T-helper 9 cell (primary cell): ENCODE measurements at places on chromosomes 7 and 10.

- DNase-seq: no peak
Observed at GRCh38 chr7:26688388-26688787, 176.0 kb downstream of the SKAP2 start.

DNA sequence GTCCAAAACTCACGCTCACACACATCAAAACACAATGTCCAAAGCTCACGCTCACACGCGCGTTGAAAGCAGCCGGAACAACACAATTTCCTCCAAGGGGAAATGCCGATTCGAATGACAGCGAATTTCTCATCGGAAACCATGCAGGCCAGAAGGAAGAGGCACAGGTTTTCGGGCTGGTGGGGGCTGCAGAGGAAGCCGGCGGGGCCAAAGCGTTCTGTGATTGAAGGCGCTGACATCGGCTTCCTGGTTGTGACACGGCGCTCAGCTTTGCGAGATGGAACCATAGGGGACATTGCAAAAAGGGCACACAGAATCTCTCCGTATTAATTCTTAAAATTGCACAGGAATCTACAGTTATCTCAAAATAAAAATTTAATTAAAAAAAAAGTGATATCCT is 61.3 kb downstream of the FOXL3 start:
- DNase-seq: peak; percentile 49

- DNase-seq: no peak
Observed at GRCh38 chr10:124658591-124659242, 85.5 kb downstream of the FAM53B start.

- no peak for DNase-seq
Observed at GRCh38 chr10:102003541-102003940, 52.4 kb downstream of the ARMH3 start.

DNA sequence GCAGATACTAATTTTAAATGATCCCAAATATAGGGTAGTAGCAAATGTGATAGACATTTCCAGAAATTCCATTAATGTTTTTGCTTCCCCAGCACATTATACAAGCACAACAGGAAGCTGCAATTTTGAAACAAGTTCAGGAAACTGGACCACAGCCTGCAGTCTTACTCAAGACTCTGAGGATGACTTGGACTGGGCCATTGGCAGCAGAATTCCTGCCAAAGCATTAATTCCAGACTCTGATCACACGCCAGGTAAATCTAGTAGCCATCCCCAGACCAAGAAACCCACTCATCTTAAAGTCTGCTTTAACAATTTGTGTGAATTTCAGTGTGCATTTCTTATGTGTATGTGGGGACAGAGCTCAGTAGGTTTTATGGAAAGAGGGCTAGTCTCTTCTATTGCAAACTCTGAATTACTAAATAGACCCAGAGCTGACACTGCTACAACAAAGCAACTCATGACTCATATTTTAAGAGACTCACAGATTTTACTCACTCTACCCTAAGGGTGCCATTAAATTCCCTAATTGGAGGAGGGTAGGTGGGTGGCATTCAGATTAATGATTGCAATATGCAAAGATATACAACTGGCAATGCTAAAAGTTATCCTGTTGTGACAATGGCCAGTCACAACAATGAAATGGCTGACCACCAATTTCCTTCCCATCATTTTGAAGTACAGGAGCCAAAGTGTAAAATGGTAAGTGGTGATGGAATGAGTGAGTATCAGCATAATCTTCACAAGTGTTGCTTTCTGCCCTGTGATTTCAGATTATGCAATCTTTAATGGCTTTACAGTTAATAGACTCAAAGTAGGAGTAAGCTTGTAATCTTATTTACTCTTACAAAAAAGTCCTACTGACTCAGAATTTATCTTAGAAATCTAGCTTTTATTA is 317.6 kb upstream of the PLXDC2 start:
- DNase-seq: no peak

- DNase-seq: no peak
Observed at GRCh38 chr7:134351424-134351823, 34.7 kb upstream of the SLC35B4 start.

DNA sequence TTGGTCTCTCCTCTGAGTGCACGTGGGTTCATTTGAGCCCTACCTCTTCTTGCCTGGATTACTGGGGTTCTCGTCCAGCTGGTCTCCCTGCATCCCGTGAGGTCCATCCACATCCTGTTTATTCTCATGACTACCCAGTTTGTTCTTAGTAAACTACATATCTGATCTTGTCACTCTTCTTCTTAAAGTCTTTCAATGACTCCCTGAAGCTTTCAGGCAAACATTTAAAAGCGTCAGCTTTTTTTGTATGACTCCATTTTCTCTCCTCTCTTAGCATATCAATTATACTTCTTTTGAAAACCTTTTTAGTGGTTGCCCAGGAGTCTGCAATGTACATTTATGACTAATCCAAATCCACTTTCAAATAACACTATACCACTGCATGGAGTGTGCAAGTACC is 7.5 kb downstream of the SFXN2 start:
- DNase-seq: no peak

GRCh38 chr7:122118757-122119156 is 25.3 kb downstream of the AASS start:
- DNase-seq: no peak

DNA sequence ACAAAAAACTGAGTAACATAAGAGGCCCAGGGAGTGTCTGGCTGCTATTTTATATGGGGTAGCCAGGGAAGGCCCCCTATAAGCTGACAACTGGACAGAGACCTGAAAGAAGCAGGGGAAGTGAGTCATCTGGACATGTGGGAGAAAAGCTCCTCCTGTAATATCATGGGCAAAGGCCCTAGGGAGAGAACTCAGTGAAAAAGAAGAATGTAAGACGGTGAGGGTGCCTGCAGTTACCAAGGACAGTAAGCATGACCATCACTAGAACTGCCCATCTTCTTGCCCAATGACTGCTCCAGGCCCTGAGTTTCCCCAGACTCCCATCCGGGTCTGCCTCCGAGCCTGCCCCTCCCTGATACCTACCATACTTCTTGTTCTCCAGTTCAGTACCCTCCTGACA is 2.3 kb downstream of the ELMO1 start:
- no peak for DNase-seq

DNA sequence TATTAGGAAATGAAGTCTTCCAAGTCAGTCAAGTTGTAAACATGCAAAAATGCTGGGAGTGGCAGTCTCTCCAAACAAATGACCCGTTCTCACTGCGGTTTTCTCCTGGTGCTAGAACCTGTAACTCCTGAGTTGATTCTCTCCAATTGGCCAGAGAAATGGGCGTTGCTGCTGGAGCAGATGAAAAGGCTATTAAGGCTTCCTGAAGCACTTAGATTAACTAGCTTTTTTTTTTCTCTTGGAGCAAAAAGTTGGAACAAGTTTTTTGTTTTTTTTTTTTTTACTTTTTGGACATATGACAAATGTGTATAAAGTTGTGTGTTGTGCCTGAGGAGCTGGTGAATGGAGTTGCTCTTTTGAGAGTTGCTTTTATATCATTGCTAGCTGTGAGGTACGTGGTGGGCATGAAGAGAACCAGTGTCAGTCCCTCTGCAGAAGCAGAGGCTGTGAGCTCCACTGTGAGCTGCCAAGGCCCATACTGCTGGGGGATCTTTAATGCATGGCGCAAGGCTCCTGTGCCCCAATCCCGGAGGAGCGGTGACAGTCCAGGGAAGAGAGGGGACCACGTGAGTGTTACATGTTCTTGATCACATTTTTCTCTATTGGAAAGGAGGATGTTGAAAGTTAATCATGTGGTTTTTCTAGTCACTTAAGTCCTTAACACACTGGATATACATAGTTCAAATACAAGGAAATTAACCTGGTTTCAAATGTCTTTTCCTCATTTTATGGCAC is 393.6 kb upstream of the GALNT17 start:
- no peak for DNase-seq

DNA sequence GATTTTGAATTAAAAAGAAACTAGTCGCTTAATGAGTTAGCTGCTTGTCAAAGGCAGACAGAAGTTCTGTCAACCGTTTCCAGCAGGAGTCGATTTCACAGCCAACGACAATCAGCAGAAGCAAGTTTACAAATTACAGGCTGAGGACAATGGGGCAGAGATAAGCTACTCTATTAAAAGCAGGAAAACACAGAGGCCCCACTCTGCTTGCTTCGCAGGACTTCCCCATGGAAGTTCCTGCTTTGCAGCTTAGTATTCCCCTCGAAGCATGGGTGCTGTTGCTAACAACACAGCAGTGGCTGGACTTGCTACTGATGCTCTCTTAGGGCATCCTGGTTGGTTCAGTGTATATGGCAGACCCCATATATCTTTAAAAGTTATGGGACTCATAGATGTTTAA is 50.8 kb upstream of the KLF6 start:
- DNase-seq: no peak

- no peak for DNase-seq
Observed at GRCh38 chr10:93954726-93955363, 38.9 kb upstream of the PLCE1 start.
